ENCODE measurements at places on chromosomes 11 and 22.
A peak's percentile ranks its signal among the peaks of the same experiment; 100 is the strongest.

DNA sequence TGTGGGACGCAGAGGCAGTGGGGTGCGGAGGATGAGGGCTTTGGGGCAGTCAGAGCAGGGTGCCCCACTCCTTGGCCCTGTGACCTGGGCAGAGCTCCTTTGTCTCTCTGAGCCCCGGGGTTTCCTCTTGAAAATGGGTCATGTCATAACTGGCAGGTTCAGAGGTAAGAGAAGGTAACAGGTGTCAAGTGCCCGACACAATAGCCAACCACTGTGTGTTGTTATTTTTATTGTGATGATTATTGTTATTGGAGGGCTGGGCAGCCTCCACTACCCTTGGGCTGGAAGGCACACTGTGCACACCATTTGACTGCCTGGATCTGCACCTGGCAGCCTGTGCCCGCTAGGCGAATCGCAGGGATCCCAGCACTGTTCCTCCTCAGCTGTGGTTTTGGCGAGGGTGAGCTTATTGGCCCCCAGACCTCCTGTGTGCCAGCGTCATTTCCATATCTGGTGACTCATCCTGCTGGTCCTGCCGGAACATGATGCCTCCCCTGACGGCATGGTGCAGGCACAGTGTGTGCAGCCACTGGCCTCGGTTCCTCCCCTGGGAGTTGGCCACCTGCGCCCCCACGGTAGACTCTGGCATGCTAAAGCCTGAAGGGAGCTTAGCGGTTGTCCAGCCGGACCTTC lies 15.4 kb upstream of the SOX10 start:
- DNase-seq, result no peak

- no peak for DNase-seq
Observed at GRCh38 chr11:81569999-81570398, 1163.7 kb downstream of the FAM181B start.

- peak; percentile 78 for DNase-seq
Observed at GRCh38 chr22:43883012-43883661, 8.7 kb downstream of the PNPLA5 start.

DNA sequence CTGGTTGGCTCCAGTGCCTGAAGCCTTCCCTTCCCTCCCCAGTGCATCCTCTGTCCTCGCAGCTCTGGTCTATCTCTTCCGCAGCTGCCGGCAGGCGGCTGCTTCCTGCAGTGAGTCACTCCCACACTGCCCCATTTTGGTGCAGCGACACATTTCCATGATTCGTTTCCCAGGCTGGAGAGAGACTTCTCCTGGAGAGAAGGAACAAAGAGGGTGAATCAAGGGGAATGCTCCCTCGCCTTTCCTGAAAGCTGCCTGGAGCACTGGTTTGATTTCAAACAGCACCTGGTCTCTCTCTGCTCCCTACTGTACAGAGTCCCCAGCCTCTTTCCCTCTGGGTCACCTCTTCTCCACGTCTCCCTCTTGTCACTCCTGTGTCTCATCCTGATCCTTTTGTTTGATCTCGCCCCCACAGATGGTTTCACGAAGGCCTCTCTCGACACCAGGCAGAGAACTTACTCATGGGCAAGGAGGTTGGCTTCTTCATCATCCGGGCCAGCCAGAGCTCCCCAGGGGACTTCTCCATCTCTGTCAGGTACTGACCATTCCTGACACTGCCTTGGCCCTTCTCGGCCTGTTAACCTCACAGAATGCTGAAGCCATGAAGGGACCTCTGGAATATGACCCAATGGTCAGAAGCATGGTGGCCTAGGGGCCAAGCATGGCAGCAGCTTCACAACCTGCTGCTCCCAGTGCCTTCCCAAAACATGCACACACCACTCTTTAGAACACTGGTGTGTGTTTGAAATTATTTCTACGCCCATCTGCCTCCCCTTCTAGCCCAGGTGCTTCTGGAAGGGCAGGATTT lies at the start of gene TMA7B:
Gene TMA7B, plus strand, starts transcription at position 758 of the 808 bp plus-strand sequence. CDS start 3,978 bp downstream, outside the sequence.
- DNase-seq, result peak; percentile 49

DNA sequence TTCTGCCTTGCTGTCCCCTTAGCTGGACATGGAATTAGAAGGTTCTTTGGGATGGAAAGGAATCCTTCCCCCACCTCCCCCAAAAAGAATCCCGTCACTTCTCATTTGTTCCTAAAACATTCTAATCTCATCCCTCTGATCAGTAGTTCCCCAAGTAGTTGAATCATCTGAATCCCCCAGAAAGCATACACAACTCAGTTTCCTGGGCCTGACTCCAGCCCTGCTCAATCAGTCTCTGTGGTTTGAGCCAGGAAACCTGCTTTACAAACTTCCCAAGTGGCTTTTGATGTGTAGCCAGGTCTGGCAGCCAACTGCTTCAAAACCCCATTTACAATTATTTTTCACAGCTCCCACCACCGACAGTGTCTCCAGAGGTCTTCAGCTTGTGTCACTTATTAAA lies 20.2 kb downstream of the C22orf31 start:
- DNase-seq, result no peak

GRCh38 chr11:111135101-111135500 lies 110.4 kb upstream of the POU2AF2 start:
- DNase-seq, result no peak

DNA sequence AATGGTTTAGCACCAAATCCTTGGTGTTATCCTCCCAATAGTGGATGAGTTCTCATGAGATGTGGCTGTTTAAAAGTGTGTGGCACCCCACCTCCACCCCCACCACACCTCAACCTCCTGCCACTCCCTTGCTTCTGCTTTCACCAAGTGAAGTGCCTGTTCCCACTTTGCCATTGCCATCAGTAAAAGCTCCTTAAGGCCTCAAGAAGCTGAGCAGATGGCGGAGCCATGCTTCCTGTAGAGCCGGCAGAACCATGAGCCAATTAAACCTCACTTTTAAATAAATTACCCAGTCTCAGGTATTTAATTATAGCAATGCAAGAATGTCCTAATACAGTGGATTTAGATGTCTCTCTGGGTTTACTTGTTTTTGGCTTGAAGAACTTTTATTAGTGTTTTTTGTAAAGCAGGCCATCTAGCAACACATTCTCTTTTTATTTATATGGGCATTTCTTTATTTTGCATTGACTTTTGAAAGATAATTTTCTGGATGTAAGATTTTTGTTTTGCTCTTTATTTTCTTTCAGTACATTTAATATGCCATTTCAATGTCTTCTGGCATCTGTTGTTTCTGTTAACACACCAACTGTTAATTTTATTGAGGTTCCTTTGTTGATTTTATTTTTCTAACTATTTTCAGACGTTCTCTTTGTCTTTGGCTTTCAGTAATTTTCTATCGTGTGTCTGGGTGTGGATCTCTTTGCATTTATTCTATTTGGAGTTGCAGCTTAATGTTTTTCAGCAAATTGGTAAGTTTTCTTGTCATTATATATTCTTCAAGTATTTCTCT lies 724.5 kb upstream of the CNTN5 start:
- no peak for DNase-seq

- no peak for DNase-seq
Observed at GRCh38 chr22:35914665-35915476, 113.8 kb downstream of the RBFOX2 start.

DNA sequence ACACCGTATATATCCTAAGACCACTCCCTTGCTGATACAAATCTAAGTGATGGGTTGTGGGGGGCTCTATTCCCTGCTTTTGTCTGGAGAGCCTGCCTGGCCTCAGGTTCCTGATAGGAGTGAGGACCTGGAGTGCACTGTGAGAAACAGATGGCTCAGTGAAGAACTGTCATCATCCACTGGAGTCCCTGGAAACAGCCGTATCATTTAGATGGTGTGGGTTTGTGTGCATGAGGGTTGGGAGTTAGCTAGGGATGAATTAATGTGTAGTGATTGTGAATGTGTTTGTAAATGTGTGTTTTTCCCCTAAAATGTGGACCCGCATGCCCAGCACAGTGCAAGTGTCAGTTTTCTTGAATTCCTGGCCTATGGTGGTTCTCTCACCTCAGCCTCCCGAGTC lies 111.6 kb downstream of the CRYBB2 start:
- DNase-seq, result no peak

DNA sequence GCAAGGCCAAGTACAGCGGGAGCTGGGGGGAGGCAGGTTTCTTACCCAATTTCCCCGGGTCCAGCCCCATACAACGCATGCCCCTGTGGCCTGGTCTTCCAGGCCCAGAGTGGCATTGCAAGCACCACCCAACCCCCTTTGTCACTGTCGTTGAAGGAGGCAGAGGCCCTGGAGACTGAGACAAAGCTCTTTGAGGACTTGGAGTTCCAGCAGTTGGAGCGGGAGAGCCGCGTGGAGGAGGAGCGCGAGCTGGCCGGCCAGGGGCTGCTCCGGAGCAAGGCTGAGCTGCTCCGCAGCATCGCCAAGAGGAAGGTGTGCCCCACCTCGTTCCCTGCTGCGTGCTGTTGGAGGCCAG lies 27.8 kb downstream of the PHLDB1 start:
- DNase-seq, result no peak

DNA sequence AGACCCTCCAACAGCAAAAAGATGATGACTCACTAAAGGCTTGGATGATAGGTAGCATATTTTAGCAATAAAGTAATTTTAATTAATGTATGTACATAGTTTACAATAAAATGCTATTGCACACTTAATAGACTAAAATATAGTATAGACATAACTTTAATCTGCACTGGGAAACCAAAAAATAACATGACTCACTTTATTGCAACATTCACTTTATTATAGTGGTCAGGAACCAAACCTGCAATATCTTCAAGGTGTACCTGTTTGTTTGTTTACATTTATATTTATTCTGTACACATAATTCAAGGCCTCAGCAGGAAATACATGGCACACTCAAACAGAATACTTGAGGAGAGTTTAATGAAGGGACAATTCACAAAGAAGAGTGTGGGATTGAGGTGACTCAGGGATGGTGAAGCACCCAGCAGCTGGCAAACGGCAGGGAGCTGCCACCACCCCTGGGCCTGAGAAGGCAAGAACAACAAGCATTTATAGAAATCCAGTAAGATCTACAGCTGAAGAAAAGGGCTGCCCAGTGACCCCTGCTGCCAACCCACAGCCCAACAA lies 51.5 kb upstream of the POU2AF2 start:
- no peak for DNase-seq

- no peak for DNase-seq
Observed at GRCh38 chr22:44386386-44387035, 73.8 kb upstream of the SHISAL1 start.

DNA sequence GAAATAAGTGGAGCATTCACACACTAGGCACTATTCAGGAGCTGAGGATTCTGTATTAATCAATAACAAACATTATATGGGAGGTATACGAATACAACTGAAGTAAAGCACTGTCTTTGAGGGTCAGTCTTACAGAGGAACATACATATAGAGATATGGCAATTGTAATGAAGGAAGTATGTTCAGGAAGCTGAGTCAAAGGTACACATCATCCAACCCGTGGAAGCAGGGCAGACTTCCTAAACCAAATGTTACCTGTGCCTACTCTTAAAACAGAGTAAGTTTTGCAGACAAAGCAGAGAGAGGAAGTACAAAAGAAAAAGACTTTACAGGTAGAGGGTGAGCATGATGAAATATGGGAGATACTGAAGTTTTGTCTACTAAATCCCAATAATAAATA lies 481.2 kb upstream of the ARHGAP42 start:
- no peak for DNase-seq

GRCh38 chr11:73838443-73839122 lies 38.1 kb downstream of the COA4 start:
- DNase-seq, result no peak

DNA sequence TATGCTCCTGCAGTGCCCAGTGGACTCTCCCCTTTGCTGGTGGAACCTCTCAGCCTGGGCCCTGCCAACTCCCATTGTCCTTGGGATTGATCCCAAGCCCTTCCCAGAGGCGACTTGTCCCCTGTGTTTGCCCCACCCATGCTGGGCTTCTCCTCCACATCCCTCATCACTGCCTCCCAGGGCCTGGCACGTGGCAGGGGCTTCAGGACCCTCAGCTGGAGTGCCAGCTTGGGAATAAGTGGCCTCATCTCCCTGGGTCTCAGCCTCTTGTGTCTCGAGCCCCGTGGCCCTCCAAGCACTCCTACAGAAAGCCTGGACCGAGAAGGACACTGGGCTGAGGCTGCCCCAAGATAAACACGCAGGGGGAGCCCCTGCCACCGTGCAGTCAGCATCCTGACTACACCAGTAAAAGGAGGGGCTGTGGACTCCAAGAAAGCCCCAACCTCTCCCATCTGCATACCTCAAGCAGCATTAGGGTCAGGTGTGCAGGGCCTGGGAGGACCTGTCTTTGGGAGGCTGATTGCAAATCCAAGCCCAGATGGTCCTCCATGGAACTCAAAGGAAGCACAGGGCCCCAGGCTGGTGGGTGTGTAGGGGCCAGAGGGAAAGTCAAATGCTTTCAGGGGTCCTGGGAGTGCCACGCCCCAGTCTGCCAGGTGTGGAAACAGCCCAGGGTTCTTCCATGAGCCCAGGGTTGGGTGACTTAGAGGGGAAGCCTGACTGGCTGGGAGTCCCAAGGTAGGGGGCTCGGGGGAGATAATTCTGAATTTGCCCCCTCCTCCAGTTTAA lies 9.5 kb upstream of the GNAZ start:
- no peak for DNase-seq

DNA sequence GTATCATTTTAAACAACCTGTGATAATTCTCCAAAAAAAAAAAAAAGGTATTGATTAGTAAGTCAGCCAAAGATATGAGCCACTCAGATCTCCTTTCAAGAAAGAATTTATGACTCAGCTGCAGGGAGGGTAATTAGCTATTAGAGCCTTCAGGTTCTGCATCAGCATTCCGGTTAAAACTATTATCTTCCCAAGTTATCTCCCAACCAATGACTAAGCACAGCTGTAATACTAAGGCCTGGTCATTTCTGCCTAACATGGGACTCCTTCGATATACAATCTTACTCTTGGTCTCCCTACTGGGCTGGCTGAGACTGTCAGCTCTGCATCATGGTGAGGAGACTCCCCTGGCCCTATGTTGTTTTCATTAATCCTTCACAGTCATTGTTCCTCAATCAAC lies 60.4 kb downstream of the SBF2 start:
- no peak for DNase-seq

DNA sequence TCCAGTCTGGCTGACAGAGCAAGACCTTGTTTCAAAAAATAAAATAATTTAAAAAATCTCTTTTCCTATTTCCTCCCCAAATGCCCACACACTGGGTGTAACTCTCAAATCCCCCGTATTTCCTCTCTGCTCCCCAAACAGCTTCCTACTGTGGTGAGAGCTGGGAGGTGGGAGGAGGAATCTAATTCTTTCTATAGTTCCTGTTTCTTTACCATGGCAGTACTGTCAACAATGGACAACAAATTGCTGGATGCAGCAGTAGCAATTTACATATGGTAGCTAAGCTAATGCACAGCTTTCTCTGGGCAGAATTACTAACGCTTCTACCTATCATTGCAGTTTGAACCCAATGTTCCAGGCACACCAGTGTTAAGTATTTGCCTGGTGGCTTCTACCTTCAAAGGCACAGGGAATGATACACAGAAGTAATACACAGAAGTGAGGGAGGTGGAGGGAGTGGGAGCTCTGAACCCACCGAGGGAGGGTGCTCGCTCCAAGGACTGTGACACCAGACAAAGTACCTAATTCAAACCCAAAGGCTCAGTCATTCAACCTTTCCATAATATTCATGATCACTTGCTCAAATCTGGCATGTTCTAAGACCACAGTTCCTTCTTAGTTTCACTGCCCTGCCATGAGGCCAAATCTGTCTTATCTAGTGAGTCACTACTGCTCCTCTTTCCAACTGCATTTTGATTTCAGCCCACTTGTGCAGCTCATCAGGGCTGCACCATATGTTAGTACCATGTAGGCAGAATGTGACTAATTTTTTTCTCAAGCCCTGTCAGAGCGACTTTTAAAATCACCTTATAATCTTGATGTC lies 37.9 kb downstream of the CELF1 start:
- no peak for DNase-seq

Data from hematopoietic multipotent progenitor cell treated with erythropoietin and hydrocortisone succinate and interleukin-3 and kit ligand, for 17 days (in vitro differentiated cells).